ENCODE measurements at places on chromosomes 7 and 10. TPM values are rescaled to one million over a fixed set of nuclear protein-coding genes. Genes with fewer than 3 reads are reported as not detected.

CCDC201 gene
- not detected for total RNA-seq

SORCS1 gene
- total RNA-seq, result 5.9 TPM

SPDYE2 gene
- total RNA-seq, result not detected

STOX1 gene
- total RNA-seq, result 2.5 TPM

EPO gene
- not detected for total RNA-seq

VPS37D gene
- total RNA-seq, result 5.4 TPM

DNA sequence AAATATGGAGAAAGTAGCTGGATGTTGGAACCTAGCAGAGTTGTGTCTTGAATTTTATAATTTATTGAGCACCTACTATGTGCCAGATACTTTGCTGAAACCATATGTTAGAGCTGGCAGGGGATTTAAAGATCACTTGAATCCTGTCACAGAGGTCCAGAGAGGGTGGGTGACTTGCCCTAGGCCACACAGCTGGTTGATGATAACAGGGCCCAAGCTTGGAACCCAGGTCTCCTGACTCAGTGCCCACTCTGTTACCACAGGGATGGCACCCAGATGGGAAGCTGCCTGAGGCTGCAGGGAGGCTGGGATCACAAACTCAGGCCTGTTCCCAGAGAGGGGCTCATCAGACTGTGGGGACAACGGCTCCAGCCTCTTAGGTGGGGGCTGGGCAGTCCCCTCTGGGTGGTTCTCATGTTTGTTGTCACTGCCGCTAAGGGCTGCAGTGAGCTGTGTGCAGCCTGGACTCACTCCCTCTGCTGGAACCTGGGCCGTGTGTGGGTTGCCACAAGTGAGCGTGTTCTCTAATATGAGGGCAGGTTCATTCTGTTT lies 18.6 kb downstream of the GOLGA7B start:
- DNase-seq, result no peak

- peak; percentile 77 for DNase-seq
Observed at GRCh38 chr10:44995914-44996669, 4.6 kb upstream of the ZNF22 start.

- peak; percentile 74 for DNase-seq
Observed at GRCh38 chr10:48456808-48457761, 147.8 kb downstream of the ARHGAP22 start.

DNA sequence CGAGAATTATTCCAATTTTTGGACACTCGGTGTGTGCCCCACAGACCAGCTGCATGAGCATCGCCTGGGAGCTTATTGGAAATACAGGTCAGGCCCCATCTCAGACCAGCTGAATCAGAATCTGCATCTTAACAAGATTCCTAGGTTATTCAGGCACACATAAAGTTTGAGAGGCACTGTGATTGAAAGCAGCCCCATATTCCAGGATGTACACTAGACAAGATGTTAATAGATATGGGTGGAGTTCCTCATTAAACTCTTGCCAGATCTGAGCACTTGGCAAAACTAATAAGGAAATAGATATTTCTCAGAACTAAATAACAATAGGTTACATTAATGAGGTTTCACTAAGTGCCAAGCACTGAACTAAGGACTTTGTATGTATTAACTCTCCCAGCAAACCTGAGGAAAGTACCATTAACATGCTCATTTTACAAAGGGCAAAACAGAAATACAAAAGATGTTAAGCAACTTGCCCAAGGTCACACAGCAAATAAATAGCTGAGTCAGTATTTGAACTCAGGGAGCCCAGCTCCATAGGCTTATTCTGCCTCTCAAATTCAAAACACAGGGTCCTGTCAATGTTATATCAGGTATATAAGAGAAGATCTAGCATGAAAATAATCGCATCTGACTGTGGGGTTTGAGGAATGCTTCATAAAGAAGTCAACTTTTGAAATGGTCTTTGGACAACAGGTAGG lies 29.9 kb downstream of the PPP1R3C start:
- DNase-seq, result no peak

DNA sequence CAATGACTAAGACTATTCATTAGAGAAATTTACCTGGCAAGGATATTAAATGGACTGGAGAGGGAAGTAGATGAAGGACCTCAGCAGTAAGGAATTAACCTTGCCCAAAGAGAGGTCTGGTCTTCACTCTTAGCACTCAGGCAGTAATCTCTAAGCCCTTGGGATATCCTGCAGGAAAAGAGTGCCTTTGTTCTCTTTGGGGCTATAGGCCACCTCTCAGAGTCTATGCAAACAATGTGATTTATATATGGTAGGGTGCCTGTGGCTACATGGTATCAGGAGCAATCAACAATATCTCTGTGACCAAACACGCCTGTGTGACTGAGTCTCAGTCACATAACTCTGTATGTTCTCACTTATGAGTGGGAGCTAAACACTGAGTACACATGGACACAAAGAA lies 154.7 kb upstream of the CDK1 start:
- DNase-seq, result no peak

GRCh38 chr10:112137154-112137987 lies 46.2 kb downstream of the GPAM start:
- DNase-seq, result no peak

- no peak for DNase-seq
Observed at GRCh38 chr10:128277267-128277840, 151.1 kb upstream of the MKI67 start.

- no peak for DNase-seq
Observed at GRCh38 chr7:83984076-83984475, 210.5 kb downstream of the SEMA3A start.

DNA sequence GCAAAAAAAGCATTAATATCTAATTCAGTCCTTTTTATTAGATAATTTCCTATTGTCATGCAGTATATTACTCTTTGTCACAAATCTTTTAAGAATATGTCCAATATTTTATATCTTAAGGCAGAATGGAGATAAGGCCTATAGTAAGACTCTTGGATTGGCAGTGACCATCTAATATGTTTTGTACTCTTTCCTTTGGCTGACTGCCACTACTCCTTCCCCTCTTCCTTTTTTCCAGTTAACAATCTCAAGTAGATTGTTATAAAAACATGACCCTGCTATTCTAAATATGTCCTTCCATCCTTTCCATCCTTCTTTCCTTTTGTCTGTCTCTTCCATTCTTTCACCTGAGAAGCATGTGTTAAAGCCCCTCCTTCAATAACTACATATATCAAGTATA lies 92.8 kb upstream of the TMEM168 start:
- DNase-seq, result no peak

All from vagina (tissue), 2 donors.